Stimulated activated CD8-positive, alpha-beta memory T cell treated with anti-CD3 and anti-CD28 coated beads, Interleukin-4, amount 100 ng/mL, for 1 hour (primary cell): ENCODE measurements at places on chromosomes 6 and 20.

DNA sequence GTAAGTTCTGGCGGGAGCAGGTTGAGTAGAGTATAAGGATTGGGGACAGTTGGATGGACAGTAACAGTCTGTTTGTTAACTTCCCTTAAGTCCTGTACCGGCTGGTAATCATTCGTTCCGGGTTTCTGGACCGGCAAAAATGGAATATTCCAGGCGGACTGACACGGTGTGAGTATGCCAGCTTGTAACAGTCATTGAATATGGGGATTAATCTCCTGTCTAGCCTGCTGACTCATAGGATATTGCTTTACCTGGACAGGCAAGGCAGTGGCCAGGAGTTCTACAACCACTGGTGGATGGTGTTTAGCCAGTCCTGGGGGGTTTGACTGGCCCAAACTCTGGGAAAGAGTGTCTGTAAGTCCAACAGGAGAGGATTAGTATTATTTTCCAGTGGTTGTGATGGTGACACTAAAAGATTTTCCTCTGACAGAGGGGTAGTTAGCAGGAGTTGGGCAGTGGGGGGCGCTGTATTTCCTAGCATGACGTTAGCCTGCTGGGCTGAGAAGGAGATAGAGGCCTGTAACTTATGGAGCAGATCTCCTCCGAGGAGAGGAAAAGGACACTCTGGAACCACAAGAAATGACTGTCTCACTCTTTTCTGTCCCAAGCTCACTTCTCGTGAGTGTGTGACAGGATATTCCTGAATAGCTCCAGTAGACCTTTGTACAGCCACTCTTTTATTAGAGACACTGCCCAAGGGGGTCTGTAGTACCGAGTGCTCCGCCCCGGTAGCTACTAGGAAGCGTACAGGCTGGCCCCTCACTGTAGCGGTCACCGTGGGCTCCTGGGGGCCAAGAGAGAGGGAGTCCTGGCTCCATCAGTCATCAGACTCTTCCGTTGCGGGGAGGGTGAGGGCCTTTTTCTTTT lies 152.2 kb downstream of the TRIM27 start:
- DNase-seq: no peak

GRCh38 chr6:6729971-6730370 lies 141.5 kb downstream of the LY86 start:
- DNase-seq: no peak

DNA sequence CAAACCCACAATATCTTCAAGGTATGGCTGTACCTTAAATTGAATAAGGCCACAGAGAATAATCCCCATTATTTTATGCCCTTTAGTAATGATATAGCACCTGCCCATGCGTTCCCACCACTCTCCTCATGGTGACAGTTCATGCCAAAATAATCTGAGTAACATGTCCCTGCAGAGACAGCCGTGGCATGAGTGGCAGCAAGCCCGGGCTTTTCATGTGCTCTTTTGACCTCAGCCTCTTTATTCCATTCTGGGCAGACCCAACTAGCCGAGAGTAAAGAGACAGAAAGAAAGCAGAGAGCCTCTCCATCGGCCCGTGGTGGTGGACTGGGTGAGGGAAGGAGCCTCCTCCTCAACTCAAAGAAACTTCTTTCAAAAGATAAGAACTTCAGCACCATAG lies 19.9 kb upstream of the POPDC3 start:
- no peak for DNase-seq

GRCh38 chr6:167779129-167779992 lies 47.4 kb upstream of the AFDN start:
- no peak for DNase-seq
